ENCODE measurements at places on chromosomes 7 and 10.

DNA sequence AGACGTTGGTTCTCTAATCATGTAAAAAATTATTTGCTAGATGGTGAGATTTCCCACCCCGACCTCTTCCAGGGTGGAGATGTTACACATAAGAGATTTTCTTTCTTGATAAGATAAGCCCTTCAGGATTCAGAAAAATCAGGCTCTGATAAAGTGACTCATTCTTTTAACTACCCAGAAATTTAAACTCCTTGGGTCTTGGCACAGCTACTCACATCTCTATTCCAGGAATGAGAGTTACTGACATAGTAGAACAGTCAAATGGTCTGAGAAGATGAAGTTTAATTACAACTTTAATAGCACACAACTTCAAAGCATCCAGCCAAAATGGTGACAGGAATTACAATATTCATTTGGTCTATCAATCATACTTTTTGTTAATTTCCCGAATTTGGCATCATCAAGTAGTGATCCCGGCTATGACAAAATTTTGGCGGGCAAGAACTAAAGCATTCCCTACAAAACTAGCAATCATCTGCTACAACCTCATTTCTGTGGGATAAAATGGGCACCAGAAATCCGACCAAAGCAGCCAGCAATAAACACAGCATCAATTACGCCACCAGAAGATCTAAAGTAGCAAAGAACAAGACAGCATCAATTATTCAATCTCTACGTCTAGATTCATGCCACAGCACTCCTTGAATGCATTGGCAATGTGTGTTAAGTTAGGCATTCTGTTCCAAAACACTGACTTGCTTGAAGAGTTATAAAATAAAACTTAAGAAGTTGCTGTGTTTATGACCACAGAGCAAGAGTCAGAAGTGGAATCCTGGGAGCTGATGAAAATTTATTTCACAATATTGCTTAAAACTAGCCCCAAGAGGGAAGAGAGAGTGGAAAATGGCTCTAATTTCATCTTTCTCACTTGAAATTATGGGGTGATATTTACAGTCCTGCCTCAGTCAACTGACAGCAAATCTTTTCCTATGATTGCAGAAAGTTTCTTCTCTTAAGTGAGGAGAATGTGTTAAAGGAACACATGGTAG is 565.7 kb upstream of the ANKRD30A start:
- DNase-seq: no peak

DNA sequence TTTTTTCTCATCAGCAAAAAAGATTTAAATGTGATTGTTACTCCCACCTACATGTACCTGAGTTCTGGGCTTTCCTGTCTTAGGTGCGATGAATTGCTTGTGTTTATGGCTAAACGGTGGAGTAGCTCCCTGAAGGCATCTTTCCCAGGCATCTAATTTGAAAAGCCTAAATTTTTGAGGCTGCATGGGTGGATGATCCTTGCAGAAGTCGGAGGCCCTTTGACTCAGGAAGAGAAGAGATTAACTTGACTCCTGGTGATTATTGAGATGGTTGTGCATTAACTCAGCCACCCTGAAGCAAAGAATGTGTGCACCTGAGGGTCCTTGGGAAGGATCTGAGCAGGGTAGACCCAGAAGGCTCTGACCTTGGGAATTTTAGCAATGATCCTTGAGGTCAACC is 155.6 kb upstream of the SEMA3C start:
- no peak for DNase-seq

DNA sequence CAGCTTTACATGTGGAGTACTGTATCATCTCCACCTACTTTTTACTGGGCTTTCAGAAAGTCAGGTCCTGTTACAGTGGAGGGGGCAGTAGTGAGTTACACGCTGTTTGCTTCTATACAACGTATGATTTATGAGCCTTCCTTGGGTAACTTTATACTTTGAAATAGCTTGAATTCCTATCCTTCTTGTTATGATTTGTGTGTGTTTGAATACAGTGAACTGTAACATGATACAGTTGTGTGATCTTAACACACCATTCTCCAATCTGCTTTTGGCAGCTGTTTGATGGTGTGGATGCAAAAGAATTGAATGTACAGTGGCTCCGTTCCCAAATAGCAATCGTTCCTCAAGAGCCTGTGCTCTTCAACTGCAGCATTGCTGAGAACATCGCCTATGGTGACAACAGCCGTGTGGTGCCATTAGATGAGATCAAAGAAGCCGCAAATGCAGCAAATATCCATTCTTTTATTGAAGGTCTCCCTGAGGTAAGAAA is 41.7 kb downstream of the SP8 start:
- no peak for DNase-seq

DNA sequence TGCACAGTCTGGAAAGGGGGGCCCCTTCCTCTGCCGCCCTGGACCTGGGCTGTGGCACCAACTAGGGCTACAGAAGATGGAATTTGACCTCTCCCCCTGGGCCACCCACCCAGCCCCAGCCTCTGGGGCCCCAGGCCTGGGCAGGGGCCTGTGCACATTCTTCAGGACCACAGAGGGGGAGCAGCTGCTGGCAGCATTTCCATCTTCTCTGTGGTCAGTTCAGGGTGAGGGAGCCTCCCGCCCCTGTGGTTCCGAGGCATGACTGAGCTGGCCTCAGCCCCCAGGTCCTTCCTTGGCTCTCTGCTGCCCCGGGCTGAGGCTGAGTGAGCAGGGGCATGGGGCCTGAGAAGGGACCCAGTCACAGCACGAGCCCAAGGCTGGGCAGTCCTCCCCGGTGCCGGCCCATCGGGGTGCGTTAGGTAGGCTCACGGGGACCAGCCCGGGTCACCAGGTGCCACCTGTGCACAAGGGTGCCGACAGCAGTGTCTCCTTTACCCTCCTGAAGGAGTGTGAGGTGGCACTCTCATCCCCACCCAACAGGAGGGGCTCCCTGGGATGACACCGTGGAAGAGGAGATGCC is 63.2 kb downstream of the UNCX start:
- no peak for DNase-seq

GRCh38 chr10:3485057-3485686 is 299.8 kb downstream of the KLF6 start:
- no peak for DNase-seq

- DNase-seq: no peak
Measured at GRCh38 chr10:110363572-110364411, 59.1 kb upstream of the SMNDC1 start.

DNA sequence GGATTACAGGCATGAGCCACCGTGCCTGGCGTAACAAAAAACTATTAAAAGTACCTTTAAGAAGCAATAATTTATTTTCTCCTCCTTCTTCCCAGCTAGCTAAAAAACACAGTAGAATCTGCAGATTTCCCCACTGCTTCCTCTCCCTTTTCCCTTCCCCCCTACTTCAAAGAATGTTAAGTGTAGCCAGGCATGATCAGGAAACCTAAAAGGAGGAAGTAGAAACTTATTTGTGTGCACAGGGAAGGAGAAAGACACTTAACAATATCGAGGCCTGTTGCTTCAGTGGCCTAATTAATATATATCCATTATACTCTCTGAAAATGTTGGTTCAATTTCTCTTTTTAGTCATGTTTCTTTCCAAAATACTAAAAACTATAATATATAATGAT is 127.7 kb downstream of the NRBF2 start:
- DNase-seq: no peak

Measured in stimulated activated CD8-positive, alpha-beta memory T cell treated with anti-CD3 and anti-CD28 coated beads, Interleukin-4, amount 100 ng/mL, for 4 hours (primary cell).